ENCODE measurements at places on chromosomes 16 and 17.
A peak's percentile ranks its signal among the peaks of the same experiment; 100 is the strongest.

DNA sequence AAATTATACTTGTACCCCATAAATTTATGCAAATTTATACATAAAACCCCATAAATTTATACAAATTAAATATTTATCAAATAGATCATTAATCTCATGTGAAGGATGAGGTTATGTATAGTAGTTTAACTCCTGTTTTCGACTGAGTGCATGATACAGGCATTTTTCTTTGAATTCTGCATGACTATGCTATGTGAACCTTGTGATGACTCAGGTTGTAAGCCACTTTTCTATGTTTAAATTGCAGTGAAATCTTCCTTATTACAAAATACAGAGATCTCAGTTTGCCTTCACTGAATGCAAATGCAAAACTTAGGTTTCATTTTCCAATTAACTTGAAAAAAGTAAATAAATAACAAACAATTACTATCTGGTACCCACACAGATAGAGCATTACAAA, 843.7 kb downstream of the CDH11 start:
- no peak for DNase-seq

- no peak for DNase-seq
Measured at GRCh38 chr17:68457168-68457538, at the start of gene WIPI1. Gene WIPI1 (minus strand): TSS chr17:68457496. CDS start chr17:68457421, 75 bp downstream.

GRCh38 chr16:71846431-71846830, 655 bp downstream of the ATXN1L start:
- DNase-seq, result peak; percentile 26

GRCh38 chr16:14321542-14321941, 250.4 kb downstream of the MRTFB start:
- no peak for DNase-seq

All from CD4-positive, alpha-beta T cell treated with Interferon alpha-2 for 1 hour (primary cell).